ENCODE measurements at places on chromosomes 3 and 15.

- peak; percentile 39 for DNase-seq
Measured at GRCh38 chr3:183306798-183307671, 54.0 kb downstream of the B3GNT5 start.

GRCh38 chr3:184982076-184982475 is 170.1 kb downstream of the VPS8 start:
- no peak for DNase-seq

DNA sequence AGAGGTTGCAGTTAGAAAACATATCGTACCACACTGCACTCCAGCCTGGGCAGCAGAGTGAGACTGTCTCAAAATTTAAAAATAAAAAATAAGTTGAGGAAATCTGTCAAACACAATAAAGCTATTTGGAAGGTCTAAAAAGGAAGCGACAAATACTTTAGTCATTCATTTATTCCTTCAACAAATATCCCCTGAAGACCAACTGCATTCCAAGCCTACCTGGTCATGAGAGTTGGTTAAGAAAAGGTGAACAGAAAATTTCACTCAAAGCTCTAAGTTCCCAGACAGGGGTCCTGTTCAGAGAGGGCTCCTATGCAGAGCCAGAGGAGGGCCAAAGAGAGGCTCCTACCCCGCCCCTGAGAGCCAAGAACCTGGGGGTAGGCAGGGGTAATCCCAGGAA is 15.4 kb upstream of the PRKAR2A start:
- no peak for DNase-seq

DNA sequence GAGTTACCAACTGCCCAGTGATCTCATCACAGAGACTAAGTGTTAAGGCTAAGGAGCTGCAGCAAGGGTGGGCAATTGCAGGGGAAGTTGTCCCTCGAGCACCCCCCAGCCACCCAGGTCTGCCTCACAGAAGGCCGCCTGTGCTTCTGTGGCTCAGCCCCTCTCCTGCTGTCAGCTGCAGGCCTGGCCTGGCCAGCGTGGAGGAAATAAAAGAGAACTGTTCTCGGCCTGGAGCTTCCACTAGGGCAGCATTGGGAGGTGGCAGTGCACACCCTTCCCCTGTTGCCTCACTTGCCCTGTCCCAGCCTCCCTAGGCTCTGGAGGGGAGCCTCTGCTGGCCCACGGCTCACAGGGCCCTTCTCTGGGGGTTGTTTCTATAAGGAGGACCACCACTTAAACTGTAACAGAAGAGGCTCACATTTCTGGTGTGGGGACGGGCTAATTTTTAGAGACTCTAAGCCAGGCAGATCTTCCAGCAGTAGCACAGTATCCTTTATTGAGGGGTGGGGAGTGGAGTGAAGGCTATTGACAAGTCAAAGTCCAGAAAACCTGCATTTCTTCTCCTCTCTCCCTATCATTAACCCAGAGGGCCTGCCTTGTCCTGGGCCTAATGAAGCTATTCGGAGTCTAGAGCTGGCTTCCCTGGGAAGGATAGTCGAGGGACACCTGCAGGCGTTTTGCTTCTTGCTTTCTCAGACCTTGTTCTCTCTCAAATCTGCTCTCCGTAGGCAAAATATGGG is 75.6 kb upstream of the ADPGK start:
- peak; percentile 9 for DNase-seq

GRCh38 chr3:39249453-39250115 is 30.3 kb downstream of the CX3CR1 start:
- DNase-seq, result no peak

- DNase-seq, result peak; percentile 86
Measured at GRCh38 chr3:71537211-71537611, 46.3 kb downstream of the FOXP1 start.

DNA sequence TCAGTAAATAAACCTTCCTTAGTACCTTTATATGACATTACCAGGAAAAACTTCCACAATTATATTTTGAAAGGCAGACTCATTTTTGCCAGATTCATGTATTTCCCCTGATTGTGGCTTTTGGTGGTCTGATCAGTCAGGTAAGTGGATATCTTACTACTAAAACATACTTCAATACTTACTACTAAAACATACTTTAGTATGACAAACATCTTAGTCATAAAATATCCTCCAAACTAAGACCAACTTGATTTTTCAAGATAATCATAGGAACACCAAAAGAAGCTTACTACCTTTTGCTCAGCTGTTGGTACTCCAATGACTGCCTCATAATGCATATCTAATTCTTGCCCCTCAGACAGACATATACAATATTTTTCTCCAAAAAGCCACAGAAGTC is 9.3 kb downstream of the TJP1 start:
- DNase-seq, result no peak

DNA sequence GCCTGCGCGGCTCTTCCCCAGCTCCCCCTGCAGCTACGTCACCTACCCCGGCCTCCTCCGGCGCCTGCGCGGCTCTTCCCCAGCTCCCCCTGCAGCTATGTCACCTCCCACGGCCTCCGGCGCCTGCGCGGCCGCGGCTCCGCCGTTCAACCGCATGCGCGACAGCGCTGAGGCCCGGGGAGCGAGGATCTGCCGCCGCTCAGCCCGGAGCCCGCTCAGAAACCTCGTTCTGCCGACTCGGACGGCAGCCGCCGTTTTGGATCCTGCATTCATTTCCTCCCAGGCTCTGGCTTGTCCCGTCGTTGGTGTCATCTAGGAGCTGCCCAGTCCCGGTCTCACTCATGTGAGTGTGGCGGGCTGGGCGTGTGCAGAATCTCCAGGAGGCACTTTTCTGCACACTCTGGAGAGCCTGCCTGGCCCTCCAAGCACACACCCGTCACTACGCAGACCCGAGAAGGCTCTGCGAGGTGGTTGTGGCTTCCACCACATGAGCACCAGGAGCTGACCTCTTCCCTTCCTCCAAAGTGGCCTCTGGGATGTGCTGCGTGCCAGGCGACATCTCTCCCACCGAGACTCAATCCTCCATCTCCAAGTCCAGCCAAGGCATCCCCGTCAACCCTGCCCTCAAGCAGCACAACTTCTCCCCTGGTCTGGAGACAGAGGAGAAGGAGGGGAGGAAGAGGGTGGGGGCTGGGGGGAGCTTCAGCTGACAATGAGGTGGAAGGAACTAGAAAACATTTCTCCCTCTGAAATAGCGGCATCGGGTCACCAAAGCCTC is 165.3 kb downstream of the CHSY1 start:
- DNase-seq, result no peak

GRCh38 chr15:49085696-49086459 is 39.6 kb upstream of the SECISBP2L start:
- DNase-seq, result no peak

GRCh38 chr15:63287109-63287508 is 9.7 kb downstream of the APH1B start:
- no peak for DNase-seq

DNA sequence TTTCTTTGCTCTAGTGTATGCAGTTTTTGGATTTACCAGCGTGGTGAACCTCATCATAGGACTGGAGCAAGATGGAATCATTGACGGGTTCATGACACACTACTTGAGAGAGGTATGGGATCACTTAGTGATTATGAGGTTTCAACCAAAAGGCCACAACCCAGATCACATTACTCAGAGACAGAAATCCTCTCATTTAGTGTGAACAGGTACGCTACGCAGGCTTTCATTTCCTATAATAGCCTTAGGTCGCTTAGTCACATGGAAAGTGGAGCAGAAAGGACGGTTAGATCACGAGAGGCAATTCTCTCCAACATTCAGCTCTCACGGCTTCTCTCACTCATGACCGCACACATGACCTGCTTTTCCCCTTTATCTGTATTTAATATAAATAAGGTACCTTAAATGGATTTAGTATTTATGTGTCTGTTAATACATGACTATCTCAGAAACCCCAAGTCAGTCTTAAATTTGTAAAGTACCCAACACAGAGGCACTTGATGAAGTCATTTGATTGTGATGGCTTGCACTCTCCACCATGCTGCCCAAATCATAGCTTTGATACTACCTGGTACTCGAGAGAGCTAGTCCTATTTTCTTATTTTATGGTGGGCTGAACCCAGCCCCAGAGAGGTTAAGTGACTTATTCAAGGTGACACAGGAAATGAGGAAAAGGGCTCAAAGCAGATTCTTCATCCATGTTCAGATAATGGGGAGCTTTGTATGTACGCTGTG is 8.6 kb downstream of the TM6SF1 start:
- no peak for DNase-seq

DNA sequence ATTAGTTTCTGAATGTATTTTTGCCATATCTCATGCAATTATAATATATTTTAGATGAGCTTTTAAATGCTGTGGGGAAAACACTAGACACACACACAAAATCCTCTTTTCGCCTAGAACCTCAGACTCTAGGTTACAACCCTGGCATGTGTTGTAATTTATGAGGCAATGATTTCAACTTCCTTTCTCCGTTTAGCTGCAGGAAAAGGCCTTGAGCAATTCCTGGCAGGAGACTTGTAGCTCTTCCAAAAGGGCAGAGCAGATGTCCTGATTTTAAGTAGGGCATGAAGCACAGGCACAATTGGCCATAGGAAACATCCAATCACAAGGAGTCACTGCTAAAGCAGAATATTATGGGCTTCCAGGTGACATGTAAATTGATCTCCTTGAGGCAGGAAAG is 82.0 kb downstream of the GPR156 start:
- DNase-seq, result peak; percentile 89

DNA sequence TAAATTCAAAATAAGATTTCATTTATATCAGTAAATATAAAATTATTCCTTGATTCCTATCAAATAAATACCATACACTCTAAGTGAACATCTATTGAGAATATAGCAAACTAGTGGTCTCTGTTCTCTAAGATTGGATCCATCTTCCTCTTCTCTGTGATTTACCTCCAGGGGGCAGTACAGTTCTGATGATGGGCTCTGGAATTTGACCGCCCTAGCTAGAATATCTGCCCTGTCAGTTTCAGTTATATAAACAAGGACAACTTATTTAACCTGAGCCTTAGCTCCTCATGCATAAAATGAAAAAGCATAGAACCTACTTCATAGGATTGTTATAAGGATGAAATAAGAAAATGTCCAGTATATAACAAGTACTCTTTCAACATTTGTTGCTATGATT is 171.1 kb upstream of the CCDC54 start:
- peak; percentile 46 for DNase-seq
